Activated CD8-positive, alpha-beta memory T cell treated with anti-CD3 and anti-CD28 coated beads for 48 hours (primary cell): ENCODE measurements at places on chromosomes 3 and 15.

DNA sequence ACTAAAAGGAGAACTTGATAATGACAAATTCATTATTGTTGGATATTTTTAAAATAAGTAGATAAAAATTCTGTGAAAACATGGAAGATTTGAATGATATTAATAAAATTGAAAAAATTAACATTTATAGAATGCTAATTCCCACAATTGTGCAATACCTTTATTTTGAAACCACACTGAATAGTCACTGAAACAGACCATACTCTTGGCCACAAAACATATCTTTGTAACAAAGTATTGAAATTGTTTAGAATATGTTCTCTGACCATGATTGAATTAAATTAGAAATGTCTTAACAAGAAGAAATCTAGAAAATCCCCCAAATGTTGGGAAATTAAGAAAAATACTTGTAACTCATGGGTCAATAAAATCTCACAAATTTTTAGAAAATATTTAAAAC is 49.2 kb downstream of the ARHGAP11B start:
- no peak for DNase-seq

DNA sequence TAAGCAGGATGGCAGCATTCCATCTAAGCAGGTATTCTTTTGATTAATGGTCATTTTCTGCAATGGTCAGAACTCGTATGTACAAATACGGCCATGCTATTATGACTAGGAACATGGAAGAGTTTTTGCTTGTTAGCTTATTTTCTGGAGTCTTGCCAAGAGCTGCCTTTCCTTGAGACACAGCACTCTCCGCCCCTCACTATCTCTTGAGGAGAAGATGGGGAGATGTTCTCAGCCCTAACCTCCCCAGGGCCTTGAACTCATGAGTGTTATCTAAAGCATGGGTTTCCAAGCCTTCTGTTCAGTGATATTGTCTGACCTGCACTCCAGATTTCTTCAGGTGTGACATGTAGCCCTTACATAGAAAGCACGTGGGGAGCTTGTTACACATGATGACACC is 65.9 kb upstream of the ACTC1 start:
- no peak for DNase-seq

DNA sequence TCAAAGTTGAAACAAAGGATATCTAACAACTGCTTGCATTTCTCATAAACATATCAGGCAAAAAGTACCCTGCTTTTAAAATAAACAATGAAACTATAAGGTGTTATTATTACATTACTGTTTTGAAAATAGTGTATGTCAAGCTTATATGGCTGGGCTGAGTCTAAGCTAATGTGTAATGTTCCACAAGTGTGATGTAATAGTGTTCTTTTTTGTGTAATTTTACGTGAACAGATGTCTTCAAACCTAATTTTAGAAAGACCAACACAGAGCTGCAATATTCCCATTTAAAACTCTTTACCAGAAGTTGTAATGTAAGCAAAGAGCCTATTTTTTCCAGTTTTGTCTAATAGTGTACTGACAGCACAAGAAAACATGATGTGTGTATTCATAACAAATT is 34.0 kb downstream of the MINDY2 start:
- no peak for DNase-seq

DNA sequence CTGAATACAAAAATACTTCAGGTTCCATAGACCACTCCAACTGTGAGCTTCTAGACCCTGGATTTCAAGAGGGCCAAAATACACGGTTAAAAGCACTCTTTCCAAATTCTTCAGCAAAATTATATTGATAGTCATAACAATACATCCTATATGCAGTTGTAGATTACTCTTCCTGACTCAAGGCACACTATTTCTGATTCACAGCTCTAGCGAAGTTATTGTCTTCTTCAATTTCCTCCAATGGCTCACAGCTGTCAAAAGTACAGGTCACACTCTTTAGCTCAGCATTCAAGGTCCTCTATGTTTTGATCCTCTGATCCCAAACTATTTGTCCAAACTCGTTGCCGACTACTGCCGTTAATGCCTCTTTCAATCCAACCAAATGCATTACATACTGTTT is 13.5 kb upstream of the CCDC80 start:
- DNase-seq = no peak

DNA sequence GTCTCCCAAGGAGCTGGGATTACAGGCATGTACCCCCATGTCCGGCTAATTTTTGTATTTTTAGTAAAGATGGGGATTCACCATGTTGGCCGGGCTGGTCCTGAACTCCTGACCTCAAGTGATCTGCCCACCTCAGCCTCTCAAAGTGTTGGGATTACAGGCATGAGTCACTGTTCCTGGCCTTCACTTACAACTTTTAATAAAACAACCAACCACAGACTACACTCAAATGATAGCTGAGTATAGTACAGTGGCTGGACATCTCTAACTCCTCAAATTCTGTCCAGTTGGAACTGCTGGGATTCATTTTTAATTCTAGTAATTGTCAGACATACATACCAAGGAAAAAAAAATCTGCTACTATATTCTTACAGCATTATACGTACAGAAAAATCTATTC is 71.0 kb downstream of the PBRM1 start:
- DNase-seq = no peak

DNA sequence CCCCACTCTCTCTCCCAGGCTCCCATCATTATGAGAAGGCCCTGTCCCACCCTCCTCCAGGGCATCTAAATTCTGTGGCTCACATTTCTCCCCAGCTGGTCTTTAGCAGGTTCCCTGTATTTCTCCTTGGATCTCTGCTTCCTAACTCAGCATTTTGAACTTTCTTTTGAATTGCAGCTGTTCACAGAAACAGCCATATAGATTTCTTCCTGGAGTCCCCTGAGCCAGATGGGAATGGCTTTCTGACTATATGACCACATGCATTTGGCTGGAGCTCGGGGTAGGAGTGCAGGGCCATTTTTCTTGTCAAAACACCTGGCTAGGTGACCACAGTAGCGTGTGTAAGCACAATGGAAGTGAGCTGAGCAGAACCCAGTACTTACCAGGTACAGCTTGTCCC is 22.0 kb downstream of the RBP2 start:
- DNase-seq = no peak

DNA sequence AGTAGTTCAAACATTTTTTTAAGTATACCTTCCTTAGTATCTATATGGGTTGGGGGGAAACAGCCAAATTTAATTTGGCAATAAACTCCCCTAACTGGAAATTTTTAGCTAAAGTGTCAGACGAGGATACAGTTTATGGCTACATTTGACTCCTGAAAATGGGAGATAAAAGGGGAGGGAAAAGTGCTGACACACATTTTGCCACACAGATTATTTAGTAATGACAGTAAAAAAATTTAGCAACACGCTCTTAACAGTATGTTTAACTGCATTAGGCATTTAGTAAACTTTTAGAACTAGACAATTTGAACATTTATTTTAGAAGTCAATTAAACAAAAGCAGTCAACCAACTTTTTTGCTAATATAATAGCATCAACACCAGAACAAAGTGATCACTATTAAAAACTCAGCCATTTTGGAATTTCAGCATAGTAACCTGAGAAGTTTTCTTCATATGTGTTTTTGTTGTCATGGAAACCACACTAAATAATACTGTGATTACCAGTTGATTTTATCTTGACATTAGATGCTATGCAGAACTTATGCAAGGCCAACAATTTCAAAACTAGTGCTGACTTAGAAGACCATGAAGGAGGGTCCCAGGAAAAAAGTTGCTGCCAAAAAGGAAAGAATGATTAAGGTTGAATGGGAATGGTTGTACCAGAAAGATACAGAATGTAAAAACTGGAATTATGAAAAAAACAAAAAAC is 47.0 kb upstream of the TFG start:
- no peak for DNase-seq
